A549 (cell line): ENCODE measurements at places on chromosomes 16 and 17. TPM values are rescaled to one million over a fixed set of nuclear protein-coding genes. Genes with fewer than 3 reads are reported as not detected.

TIGD7 gene
- polyA plus RNA-seq = 1.8 to 2.1 TPM (median 1.9 TPM) in 3 replicates

AGRP gene
- polyA plus RNA-seq = not detected in 3 replicates

GALR2 gene
- 0.44 to 0.60 TPM (median 0.59 TPM) in 3 replicates for polyA plus RNA-seq

DNA sequence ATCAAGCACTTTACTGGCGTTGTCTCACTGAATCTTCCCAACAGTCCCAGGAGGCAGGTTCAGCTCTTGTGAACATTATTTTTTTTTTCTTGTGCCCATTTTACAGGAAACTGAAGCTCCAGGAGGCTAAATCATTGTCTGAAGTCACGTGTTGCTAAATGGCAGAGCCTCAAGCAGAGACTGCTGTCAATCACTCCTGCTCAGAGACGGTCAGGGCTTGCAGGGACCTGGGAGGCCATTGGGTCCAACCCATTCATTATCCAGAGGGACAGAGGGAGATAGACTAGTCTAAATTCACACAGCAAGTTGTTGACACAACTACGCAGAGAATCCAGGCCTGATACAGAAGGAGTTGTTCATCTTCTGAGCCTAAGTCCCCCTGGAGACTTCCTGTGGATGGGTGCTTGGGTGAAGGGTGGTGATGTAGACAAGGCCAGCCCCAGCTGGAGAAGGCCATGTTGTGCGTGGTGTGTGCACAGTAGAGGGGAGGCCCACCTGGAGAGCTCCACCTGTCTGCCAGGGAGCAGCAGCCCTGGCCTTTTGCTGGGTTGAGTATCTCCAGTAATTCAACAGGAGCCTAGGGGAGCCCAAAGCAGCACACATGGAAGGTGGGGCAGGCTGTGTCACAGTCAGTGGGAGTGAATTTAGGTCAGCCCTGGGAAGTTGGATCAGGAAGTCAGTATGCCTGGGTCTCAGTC, 24.3 kb upstream of the C1QL1 start:
- no peak for DNase-seq

DNA sequence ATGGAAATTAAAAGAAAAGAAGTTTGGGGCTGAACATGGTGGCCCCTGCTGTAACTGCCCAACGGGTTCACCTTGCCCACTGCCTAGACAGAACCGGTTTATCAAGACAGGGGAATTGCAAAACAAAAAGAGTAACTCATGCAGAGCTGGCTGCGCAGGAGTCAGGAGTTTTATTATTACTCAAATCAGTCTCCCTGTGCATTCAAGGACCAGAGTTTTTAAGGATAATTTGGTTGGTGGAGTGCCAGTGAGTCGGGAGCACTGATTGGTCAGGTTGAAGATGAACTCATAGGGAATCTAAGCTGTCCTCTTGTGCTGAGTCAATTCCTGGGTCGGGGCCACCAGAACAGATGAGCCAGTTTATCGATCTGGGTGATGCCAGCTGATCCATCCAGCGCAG, 4.4 kb upstream of the SCPEP1 start:
- no peak for DNase-seq

GRCh38 chr17:6555331-6556120, 829 bp downstream of the PITPNM3 start:
- no peak for DNase-seq

DNA sequence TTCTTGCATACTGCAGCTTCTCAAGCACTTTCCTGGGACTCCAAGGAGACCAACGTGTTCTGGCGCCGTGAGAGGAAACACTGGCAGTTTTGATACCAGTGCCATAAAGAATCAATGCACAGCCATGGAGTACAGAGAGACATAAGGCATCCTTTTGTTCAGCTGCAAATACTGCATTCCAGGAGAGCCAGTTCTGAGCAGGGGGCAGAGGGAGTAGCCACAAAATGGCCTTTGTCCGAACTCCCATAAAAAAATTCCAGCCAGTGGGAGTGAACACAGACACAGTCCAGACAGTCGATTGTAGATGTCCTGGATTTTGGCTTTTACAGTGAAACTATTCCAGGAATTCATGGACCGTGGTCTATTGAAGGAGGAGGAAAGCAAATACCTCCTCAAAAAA, 36.2 kb upstream of the TEKT3 start:
- no peak for DNase-seq

- no peak for DNase-seq
Observed at GRCh38 chr17:28777178-28777577, 33.4 kb downstream of the TRAF4 start.

DNA sequence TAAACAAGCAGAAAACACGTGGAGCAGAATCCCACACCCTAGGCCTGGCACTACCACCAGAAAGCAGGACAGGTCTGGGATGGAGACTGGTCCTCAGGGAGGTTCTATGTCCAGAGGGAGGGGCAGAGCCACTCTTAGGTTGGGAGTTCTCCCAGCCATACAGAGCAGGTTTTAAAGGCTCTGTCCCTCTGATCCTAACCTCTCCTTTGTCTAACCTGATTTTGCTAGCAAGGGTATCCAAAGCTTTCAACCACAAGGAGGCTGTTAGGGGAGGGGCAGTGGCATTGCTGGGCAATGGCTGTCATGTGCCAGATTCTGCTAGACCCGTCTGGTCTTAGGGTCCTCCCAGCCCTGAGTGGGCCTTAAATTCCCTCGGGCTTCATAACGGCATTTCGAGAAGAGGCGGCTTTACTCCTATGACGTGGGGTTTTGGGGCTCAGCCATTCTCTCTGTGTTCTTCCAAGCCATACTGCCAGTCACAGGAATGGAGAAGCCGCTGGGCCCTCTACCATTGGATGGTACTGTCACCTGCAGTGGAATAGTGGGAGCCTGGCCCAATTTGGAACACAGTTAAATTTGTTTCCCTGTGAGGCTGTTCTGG, 5.7 kb downstream of the TPPP3 start:
- DNase-seq = no peak

DNA sequence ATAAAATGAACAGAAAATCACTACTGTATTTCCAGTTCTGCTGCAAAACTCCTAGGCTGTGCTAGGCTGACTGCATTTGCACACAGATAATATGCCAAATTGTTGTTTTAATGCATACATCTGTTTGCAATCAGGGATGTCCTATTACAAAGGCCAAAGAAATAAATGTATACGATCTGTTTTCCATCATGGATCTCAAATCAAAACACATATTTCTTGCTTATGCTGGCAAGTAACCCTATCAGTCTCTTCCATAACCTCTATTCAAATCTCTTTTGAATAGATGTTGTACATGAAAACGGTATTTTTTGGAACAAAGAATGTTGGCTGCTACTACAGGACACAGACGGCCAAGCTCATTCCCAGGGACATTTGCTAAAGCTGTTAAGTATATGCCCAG, 56.6 kb downstream of the DUSP14 start:
- DNase-seq = no peak

GRCh38 chr16:68319185-68319908, 8.5 kb downstream of the PRMT7 start:
- DNase-seq = no peak

GRCh38 chr17:46044286-46044928, 45.4 kb downstream of the STH start:
- DNase-seq = peak; percentile 81

DNA sequence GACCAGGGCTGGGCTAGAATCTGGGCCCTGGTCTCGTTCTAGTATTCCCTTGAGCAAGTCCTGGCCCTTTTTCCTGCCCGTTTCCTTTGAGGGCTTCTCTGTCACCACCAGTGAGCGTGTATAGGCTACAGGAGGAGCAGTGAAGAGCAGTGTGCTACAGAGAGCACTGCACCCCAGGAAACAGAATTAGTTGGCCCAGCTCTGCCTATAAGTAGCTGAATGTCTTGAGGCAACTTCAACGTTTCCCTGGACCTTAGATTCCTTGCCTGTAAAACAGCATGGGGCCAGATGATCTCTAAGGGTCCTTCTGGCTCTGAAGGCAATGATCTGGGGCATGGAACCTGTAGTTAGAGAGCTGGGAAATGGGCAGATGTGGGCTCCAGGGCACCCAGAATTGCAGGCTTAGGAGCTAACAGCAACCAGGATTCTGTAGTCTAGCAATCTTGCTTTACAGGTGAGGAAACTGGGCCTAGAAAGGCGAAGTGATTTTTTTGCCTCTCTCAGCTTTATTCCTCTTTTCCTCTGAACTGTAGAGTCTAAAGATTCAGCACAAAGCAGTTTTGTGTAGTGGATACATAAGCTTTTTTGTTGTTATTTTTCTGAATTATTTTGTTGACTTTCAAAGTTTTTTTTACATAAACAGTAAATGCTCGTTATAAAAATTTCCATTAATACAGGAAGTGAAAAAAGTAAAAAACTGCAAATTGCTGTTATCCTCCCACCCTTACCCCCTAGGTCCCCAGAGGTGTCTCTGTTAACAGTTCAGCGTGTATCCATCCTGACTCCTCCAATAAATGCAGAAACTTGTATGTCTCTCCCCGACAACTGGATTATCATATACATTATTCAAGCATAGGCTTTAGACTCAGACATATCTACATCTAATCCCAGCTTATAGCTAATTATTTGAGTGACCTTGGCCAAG, 1.7 kb upstream of the MYL4 start:
- DNase-seq = no peak

GRCh38 chr17:71902894-71903506, 217.8 kb upstream of the SOX9 start:
- DNase-seq = no peak

DNA sequence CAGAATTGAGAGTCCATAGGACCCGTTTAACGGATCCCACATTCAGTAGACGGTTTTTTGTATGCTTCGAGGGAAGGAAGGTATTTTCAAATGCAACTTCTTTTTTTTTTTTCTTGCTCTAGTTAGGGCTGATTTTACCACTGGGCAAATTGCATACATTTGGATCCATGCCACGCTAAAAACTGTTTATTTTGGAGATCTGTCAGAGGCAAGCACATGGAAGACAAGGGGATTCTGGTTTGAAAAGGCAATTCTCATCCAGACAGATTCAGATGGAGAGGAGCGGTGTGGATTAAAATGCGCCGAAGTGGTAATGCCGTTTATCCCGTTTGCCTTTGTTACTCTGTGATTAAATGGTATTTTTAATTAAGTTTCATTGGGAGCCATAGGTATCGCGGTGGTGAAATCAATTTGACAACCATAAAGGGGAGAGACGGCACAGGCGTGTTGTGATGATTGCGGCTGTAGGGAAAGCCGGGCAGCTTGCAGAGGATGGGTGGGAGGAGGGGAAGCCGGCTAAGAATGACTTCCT, 170.4 kb downstream of the IRX3 start:
- no peak for DNase-seq

- no peak for DNase-seq
Observed at GRCh38 chr17:81551458-81552243, 502 bp downstream of the FAAP100 start.

DNA sequence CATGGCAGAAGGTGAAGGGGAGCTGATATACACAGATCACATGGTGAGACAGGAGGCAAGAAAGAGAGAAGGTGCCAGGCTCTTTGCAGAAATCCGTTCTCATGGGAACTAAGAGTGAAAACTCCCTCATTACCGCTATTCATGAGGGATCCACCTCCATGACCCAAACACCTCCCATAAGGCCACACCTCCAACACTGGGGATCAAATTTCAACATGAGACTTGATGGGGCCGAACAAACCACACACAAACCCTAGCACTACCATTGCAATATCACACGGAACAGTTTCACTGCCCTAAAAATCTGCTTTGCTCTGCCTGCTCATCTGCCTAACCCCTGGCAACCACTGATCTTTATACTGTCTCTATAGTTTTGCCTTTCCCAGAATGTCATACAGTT, 34.8 kb downstream of the C17orf67 start:
- no peak for DNase-seq

GRCh38 chr17:50919321-50920040, 53.3 kb upstream of the TOB1 start:
- DNase-seq = peak; percentile 96

DNA sequence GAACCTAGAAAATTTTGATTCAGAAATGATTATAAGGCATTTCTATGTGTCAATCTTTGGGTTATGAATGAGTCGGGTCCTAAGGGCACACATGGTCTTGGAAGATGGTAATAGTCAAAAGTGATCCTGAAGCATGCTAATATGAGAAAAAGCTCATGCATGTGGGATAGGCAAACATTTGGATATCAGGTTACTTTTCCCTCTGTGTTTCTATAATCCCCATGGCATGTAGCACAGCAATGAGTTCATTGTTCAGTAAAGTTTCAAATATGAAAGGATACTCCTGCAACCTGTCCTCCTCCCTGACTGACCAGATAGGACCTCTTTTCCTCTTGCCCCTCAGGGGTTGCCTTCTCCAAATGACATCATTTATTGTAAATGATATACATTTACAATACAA, 249.9 kb upstream of the MON1B start:
- DNase-seq = no peak
